ENCODE measurements at places on chromosomes 7 and 10.

GRCh38 chr7:44393238-44394111 is 68.1 kb upstream of the CAMK2B start:
- DNase-seq, result no peak

DNA sequence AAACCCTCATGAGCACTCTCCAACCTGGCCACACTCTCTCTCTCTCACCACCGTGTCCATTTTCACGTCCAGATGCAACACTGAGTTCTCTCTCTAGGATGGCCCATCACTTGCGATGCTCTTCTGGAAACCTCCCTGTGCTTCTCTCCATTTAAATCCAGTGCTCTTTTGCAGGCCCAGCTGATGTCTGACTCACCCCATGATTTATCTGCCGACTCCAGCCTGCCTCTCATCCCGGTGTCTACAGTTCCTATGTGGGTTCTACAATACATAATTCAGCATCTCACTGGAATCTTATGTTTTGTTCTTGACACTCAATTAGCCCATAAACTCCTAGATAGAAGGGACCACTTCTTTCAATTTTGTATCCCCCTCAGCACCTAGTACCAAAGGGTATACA is 5.0 kb downstream of the TPK1 start:
- DNase-seq, result no peak

DNA sequence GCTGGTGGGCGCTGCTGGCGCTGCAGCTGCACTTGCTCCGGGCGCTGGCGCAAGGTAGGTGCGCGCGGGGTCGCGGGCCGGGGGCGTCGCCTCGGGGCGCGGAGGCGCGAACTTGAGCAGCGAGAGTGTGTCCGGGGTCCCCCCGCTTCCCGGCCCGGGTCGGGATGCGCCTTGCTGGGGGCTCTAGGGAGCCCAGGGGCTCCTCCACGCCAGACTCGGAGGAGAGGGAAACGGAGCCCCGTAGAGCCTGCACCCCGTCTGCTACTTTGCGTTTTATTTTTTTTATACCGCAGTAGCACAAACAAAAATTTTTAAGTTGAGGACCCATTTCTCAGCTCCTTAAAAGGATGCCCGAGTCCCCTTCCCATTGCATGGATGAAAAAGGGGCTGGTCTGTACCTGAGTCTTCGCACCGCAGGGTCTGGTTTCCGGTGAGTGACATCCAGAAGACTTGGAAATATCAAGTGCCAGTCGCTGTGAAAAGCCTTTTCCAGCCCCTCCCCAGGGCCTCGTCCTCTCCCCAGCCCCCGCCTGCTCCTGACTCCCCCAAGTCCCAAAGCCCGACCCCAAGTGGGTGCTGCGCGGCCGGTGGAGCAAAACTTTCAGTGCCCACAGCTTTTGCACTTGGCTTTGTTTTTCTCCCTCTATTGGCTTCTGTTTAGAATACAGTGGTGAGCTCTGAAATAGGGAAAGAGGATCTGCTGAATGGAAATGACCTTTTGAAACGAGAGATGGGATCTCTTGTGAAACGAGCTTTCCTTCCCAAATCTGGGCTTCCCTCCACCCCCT is 973 bp downstream of the SDK1 start:
- DNase-seq, result peak; percentile 8

- DNase-seq, result no peak
These were observed 97.5 kb downstream of the PFKFB3 start for GRCh38 chr10:6300106-6300783.

- DNase-seq, result no peak
These were observed 13.2 kb upstream of the GDF10 start for GRCh38 chr10:47286591-47287315.

GRCh38 chr10:15745751-15746150 is 26.0 kb upstream of the ITGA8 start:
- DNase-seq, result no peak

Data from prostate gland (tissue), 2 donors.